ENCODE measurements at places on chromosomes 4 and X. TPM values are rescaled to one million over a fixed set of nuclear protein-coding genes. Genes with fewer than 3 reads are reported as not detected.
A peak's percentile ranks its signal among the peaks of the same experiment; 100 is the strongest.

- no peak for DNase-seq
Observed at GRCh38 chrX:71315917-71316316, 14.4 kb downstream of the ITGB1BP2 start.

DNA sequence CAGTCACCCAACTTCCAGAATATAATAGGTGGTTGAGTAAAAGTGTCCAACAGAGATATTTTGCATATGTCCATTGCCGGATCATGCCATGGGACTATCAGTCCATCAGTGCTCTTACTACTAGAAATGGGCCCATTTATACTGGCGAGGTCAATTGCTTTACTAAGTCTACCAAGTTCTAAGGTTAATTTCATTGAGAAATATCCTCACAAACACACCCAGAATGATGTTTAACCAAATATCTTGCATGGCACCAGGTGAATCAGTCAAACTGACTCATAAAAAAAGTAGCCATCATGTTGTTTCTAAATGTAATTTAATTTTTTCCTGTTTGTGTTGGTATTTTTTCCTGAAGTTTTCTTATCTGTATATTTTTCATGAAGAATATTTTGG, 1217.0 kb downstream of the RAPGEF2 start:
- DNase-seq = no peak

GRCh38 chrX:31213941-31214340, 142.1 kb upstream of the FTHL17 start:
- DNase-seq = no peak

GRCh38 chr4:37735578-37735977, 49.4 kb upstream of the RELL1 start:
- no peak for DNase-seq

GRCh38 chr4:75470738-75471137, 43.5 kb downstream of the RCHY1 start:
- no peak for DNase-seq

DNA sequence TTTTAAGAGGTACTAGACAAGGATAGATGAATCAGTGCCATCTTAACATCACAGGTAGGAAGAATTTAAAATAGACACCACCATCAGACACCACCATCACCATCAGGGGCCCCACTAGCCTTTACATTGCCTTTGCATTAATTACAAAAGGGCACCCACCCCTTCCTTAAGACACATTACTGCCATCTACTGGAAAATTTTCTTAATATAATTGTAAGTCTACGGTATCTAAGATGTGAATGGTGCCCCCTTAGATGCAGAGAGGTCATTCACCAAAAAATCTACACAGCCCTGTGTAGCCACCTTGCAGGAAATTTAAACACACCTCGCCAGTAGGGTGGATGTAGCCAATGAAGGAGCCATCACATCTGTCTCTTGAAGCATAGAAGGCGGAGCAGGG, 184.1 kb downstream of the MID1IP1 start:
- DNase-seq = peak; percentile 8

DNA sequence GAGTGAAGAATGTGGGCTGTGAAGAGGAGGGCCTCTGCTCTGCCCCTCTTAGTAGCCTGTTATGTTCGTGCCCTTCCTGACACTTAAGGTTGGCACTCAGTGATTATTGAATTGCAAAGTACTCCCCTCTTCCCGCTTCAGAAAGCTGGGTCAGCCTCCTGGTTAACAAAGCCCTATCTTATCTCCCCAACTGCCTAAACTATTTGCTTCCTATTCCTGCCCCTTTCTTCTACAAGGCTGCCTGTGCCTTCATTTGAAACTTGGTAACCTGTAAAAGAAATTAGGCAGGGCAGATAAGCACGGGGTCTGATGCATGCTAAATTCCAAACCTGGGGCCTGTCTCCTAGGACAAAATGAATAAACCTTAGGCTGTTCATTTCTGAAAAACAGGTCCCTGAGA, 23.1 kb upstream of the TMEM150C start:
- no peak for DNase-seq

DNA sequence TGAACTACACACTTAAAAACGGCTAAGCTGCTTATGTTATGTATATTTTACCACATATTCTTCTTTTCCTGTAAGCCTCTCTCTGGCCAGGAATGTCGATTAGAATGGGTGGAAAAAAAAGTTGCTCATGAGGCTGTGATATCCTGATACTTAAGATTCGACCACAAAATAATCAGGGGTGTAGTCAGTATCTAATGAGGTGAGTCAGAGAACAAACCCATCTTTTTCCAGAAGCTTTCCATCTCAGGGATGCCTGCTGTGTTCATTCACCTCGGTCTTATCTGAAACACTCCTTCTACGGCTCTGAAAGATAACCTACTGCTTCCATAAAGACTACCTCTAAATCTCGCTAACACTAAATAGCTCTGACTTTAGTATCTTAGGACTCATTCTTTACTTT, 142.7 kb upstream of the MAP3K15 start:
- no peak for DNase-seq

- DNase-seq = peak; percentile 97
Observed at GRCh38 chr4:38119668-38120385, 159.6 kb downstream of the PTTG2 start.

DNA sequence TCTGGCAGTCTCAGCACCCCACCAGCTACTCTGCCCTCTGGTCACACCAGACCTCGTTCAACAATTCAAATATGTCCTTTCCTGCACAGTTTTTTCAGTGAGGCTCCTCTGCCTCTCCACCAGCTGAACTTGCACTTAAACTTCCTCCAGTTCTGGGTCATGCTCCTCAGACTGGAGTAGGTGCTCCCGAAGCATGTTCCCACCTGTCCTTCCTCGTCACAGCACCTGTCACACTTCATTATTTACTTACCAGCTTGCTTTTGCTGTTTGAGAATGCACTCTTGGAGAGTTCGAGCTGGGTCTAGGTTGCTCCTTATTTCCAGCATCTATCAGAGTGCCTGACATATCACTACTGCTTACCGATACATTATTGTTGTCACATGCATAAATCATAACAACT, 144.8 kb upstream of the TTC29 start:
- no peak for DNase-seq

GRCh38 chr4:112251019-112251643, 19.5 kb downstream of the AP1AR start:
- no peak for DNase-seq

DNA sequence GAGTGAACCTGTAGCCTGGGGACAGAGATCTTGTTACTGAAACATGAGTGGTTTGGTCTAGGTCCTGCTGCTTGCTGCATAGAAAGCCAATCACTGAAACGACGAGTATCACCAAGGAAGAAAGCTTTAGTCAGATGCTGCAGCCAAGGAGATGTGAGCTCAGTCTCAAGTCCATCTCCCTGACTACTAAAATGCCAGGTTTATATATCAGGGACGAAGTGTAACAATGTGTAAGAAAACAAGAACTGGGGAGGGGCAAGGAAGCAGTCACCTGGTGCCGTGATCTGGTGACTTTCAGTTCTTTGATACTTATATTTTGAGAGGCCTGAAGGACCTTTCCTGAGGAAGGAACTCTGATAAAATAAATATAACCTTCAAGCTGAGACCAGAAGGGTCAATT, 19.6 kb upstream of the ABRAXAS1 start:
- DNase-seq = no peak

- no peak for DNase-seq
Observed at GRCh38 chrX:44733931-44734330, 109.9 kb upstream of the DUSP21 start.

DNA sequence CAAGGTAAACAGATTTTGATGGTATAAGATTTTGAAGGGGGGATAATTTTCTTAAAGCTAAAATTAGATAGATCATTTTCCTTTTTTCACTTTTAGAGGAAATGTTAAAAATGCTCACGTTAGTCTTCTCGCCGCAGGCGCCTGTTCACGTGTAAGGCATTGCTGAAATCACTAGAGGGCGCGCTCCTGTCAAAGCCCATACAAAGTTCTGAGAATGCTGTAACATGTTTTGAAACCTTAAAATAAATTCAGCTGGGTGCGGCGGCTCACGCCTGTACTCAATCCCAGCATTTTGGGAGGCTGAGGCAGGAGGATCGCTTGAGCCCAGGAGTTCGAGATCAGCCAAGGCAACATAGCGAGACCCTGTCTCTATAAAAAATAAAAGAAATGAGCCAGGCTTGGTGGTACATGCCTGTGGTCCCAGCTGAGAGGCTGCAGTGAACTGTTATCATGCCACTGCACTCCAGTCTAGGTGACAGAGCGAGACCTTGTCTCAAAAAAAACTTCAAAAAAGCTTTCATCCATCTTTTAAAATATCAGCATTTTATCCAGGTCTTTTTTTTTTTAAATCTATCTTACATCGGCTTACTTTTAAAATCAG, 138.0 kb downstream of the RBMX2 start:
- peak; percentile 40 for DNase-seq

- no peak for DNase-seq
Observed at GRCh38 chr4:146146918-146147317, 28.6 kb upstream of the LSM6 start.

GRCh38 chr4:53068755-53069330, 206.7 kb downstream of the RASL11B start:
- no peak for DNase-seq

DNA sequence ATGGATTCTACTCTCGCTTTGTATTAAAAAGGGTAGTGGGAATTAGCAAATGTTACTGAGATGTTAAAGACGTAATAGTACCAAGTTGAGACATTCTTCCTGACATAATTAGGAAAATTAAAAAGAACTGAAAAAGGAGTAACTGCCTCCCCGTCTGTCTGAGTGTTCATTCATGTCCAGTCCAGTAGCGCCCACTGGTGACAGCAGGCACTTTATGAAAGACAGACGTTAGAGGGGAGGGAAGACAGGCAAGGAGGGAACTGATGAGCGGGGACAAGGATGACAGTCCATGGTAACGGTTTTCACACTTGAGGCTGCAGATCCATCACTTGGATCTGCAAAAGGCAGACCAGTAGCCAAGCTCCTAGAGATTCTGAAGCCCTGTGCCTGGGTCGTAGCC, 326.7 kb downstream of the STK32B start:
- no peak for DNase-seq

DNA sequence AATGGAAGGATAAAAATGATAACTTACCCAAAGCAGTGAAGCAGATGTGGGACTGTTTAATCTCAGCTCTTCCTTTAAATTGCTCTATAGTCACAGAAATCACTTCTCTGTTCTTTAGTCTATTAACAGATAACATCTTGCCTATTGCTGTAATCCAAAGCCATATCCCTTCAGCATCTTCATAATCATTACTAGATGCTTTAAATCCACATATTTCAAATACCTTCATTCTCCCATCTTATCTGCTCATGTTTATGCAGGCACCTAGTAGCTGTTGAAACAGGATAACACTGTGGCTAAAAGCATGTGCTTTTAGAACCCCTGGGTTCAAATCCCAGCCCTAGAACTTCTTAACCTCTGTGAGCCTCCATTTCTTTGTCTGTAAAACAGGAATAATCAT, 209.9 kb downstream of the RELL1 start:
- no peak for DNase-seq

DNA sequence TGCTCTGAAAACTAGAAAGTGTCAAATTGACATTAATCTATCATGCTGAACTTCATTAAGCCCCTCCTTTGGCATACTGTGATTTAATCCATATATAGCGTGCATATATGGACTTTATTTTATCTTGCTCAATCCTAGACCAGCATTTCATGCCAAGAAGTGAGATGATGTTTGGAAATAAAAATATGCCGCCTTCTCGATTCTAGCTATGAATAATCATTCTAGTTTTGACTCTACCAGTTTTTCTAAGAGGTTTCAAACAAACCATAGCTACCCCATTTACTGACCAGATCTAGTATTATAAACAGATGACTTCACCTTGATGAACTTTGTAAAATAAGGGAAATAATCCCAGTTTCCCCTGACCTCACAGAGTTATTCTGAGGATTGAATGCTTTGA, 95.0 kb downstream of the ARX start:
- no peak for DNase-seq

DNA sequence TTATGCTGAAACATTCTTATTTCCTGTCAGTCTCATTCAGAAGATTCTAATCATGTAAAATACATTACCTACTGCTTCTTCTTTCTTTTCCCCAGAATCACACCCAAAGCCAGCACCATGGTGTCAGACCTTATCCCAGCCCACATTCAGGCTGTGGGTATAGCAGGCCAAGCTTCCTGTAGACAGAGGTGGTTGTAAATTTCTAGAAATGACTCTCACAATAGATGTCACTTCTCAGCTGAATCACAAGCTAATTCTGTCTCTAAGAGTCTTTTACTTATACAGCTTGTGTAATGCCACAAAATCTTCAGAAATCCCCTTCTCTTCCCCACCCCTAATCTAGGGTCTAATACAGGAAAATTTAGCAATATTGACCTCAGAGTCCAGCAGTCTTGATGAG, 239.6 kb downstream of the PARM1 start:
- DNase-seq = no peak

DNA sequence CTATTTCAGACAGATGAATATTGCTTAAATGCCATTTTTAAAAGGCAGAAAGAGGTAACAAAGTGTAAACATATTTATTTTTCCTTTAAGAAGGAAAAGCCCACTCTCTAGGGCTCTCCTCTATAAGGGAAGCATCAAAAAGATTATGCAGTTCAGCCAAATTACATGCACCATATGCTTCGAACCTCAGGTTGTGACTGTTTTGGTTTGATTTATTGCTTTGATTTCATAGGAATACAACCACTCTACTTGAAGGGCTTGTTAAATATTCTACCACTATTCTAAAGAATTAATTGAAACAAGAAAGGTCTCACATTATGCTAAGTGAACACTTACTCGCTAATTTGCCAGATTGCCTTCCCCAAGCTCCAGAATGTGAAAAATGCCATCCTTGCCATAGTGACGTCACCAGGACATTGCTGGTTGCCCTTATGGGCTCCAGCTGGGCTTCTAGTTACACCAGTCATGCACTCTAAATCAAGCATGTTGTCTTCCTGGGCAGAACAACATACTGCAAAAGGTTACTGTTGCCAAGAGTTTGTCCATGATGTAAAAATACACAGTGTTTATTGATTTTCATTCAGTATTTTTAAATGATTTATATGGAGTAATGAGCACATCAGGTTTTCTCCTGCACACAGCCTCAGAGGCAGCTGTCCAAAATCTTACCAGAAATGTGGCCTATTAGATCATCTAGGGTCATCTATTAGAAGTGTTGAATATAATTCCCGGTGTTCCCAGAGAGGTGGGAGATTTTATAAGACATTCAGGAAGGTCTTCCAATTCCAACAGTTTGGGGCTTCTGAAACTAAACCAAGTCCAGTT, 164.4 kb upstream of the RAPGEF2 start:
- DNase-seq = peak; percentile 13

DNA sequence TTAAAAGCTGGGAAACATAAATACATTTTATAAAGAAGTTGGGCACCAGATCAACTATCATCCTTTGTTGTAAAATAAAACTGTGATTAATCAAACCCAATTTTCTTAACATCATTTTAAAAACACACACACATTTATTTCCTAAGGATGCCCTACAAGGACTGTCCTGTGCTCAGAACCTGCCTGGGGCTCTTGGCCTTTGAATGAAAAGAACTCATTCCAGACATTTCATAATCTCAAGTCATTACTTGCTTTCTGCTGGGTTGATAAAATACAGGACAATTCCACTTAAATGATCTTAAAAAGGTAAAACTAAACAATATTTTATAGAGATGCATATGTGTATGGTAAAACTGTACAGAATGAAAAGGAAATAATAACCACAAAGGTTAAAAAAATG, 2.8 kb downstream of the SH3D19 start:
- no peak for DNase-seq

The GNRHR gene
- total RNA-seq = not detected

The CFAP299 gene
- not detected for total RNA-seq

The CTAG1A gene
- not detected for total RNA-seq

The SMARCA5 gene
- total RNA-seq = 31.6 TPM
